ENCODE measurements at places on chromosomes 12 and 14.

DNA sequence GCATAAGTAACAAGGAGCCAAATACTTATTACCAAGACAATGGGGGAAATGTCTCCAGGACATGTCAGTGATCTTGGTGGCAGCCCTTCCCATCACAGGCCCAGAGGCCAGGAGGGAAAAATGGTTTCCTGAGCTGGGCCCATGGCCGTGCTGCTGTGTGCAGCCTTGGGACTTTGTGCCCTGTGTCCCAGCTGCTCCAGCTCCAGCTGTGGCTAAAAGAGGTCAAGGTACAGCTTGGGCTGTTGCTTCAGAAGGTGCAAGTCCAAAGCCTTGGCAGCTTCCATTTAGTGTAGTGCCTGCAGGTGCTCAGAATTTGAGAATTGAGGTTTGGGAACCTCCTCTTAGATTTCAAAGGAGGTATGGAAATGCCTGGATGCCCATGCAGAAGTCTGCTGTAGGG, 212.3 kb upstream of the DCN start:
- no peak for DNase-seq
- peaks cover 2% of the 10 kb centered on the region for H3K36me3 ChIP-seq
- no peak overlapping the region for H3K4me3 ChIP-seq
- peaks cover 20% of the 10 kb centered on the region for H3K4me1 ChIP-seq
- no peaks in the 10 kb centered on the region for H3K27me3 ChIP-seq
- H3K27ac ChIP-seq = no peak overlapping the region

DNA sequence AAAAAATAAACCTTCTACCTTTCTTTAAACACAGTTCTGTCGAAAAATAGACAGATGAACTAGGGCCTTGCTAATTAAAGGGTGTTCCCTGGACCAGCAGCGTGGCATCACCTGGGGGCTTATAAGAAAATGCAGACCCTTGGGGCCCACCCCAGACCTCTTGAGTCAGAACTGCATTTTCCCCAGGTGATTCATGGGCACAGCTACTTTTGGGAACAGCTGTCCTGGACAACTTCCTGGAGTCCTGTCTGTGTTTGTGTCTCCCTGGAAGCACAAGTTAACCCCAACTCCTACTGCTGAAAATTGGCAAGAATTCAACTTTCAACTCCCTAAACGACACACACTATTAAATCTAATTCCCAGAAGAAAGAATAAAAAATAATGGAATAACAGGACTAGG, 17.8 kb downstream of the FBLN5 start:
- DNase-seq = no peak
- H3K4me3 ChIP-seq = no peak overlapping the region
- H3K4me1 ChIP-seq = peaks cover 2% of the 10 kb centered on the region
- no peaks in the 10 kb centered on the region for H3K36me3 ChIP-seq
- H3K27me3 ChIP-seq = peaks cover 3% of the 10 kb centered on the region

DNA sequence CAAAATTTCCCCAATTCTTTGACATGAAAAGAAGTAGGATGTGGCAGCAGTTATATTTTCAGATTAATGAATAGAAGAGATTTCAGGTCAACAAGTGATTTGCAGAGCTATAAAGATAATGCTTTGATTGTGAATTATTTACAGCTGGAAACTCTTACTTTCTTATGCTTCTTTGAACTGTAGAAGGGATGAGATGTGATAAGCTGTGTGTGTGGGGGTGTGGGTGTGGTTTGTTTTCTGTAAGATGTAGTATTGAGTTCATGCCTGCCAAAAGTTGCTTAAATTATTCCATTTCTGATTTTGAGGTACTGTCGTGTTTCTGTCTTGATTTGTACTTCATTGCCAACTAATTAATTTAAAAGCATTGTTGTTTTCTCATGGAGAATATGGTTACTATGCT, 22.7 kb downstream of the AEBP2 start:
- H3K27ac ChIP-seq = peak overlapping the region; percentile 56
- peaks cover 49% of the 10 kb centered on the region for H3K36me3 ChIP-seq
- H3K4me3 ChIP-seq = no peak overlapping the region

DNA sequence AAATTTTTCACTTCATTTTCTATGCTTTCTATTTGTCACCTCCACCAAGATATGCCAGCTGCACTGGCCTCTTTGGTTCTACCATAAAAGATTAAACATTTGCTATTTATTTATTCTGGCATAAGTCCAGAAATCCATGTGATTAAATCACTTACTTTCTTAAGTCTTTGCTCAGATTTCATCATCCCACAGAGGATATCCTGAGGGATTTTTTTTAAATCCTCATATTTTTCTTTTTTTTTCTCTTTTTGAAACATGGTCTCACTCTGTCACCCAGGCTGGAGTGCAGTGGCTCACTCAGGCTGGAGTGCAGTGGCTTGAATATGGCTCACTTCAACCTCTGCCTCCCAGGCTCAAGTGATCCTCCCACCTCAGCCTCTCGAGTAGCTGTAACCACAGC, 645.4 kb upstream of the ATXN7L3B start:
- no peaks in the 10 kb centered on the region for H3K4me1 ChIP-seq
- DNase-seq = no peak
- H3K36me3 ChIP-seq = no peaks in the 10 kb centered on the region
- H3K27ac ChIP-seq = no peak overlapping the region
- H3K27me3 ChIP-seq = no peaks in the 10 kb centered on the region

GRCh38 chr12:67531051-67531450, 117.5 kb upstream of the DYRK2 start:
- H3K4me1 ChIP-seq = peaks cover 3% of the 10 kb centered on the region
- no peak for DNase-seq
- no peak overlapping the region for H3K27ac ChIP-seq
- no peaks in the 10 kb centered on the region for H3K36me3 ChIP-seq

All from activated CD8-positive, alpha-beta T cell treated with anti-CD3 and anti-CD28 coated beads, Interleukin-2, amount 10 ng/mL, durations not matched to agents 7 days and 5 days (primary cell).